ENCODE measurements at places on chromosomes 7 and 10.

DNA sequence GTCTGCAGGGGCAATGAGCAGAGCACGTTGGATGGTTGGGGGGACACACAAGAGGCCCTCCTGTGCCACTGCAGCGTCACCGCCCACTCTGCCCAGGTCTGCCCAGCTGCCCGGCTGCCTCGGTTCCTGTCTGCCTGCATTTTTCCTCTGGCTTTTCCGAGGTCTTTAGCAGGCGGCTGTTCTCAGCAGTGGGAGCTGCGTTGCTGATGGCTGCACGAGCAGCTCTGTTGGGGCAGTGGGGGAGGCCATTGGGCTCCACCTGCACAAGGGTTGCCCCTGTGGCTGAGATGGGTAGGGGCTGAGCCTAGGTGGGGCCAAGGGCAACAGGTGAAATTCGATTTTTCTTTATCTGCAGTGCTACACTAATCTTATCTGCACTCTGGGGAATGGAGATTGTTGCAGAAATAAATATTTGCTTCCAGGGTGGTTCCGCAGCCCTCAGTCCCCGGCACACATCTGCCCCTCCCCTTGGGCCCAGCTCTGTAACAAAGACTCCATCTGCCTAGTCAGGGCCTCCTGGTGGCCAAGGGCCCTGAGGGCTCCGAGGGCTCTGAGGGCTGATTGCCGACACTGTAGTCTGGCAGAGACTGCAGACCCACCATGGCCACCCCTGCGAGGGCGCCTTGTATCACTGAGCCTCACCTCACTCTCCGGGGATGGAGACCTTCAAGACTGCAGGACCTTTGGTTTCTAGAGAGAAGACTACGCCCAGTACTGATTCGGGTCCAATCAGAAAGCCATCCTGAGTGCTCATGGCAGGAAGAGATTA, 141.7 kb upstream of the SHH start:
- no peak for DNase-seq

- DNase-seq, result no peak
Observed at GRCh38 chr7:33286501-33286900, 157.1 kb downstream of the BBS9 start.

DNA sequence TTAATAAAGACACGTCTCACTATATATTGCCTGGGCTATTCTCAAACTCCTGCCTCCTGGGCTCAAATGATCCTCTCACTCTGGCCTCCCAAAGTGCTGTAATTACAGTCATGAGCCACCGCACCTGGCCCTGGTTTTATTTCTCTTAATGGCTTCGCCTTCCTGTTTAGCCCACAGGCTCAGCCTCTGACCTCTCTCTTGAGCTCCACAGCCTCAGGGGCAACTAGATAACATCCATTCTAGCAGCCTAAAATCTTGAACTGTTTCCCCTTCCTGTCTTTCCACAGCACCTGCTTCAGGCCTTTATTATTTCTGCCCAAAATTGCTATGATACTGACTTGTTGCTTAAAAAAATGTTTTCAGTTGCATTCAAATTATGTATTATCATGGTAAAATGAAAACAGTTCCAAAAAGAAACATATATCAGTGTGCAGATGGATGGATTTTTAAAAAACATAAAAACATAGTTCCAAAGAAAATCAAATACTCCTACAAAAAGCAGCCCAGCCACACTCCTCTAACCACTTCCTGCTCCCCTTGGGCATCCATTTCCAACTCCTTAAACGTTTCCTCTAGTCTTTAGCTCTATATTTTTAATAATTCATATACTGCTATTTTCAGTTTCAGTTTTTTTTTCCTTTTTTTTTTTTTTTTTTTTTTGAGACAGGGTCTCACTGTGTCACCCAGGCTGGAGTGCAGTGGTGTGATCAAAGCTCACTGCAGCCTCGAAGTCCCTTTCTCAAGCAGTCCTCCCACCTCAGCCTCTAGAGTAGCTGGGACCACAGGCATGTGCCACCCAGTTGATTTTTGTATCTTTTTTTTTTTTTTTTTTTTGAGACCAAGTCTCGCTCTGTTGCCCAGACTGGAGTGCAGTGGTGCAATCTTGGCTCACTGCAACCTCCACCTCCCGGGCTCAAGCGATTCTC, 5.1 kb upstream of the BAZ1B start:
- DNase-seq, result no peak

GRCh38 chr10:103265717-103266329, 11.1 kb upstream of the INA start:
- no peak for DNase-seq

DNA sequence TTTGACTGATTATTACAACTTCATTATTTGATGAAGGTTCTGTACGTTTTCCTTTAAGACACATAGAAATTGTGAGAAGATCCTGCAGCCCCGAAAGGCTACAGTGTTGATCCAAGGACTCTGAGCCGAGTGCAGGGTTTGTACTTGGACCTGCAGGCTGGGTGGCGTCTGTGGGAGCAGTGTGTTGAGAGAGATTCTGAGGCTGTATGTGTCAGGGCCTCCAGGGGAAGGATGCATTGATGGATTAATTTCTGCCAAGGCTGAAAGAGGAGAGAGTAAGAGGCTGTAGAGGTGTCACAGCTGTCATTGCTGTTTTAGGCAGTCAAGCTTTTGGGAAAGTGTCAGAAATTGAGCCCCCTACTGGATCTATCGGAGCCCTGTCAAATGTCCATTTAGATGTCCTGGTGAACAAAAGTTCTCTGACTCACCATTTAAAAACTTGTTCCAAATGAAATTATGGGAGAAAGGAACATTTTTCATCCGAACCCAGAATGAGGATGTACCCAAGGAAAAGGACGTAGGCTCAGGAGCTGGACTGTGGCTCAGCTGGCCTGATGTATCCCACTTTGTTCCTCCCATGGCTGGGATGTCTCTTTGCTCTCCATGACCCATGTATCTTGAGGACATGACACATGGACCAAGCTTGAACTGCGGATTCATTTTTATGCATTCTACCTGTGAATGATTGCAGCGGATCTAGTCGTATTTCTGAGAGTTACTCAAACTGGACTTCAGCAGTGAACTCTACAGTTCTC, 102.2 kb downstream of the TCF7L2 start:
- no peak for DNase-seq

- DNase-seq, result no peak
Observed at GRCh38 chr10:120426306-120426705, 30.7 kb upstream of the PLPP4 start.

DNA sequence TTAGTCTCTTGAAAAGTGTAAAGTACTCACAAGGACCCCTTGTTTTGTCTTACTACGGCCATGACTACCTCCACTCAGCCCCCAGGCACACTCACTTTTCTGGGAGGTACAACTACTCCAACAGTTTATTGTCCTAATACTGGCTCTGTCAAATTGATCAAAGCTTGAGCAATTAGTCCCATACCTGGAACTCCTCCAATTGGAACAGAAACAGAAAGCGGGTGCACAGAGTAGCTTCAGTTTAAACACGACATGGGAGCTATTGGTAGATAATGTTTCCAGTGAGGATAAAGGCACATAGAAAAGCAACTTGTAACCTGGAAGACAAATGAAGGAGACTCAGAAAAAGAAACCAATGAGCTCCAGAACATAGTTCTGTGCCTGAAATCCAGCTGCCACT, 7.7 kb upstream of the GPR37 start:
- no peak for DNase-seq

GRCh38 chr10:48794074-48794473, 109.4 kb downstream of the WDFY4 start:
- DNase-seq, result no peak

DNA sequence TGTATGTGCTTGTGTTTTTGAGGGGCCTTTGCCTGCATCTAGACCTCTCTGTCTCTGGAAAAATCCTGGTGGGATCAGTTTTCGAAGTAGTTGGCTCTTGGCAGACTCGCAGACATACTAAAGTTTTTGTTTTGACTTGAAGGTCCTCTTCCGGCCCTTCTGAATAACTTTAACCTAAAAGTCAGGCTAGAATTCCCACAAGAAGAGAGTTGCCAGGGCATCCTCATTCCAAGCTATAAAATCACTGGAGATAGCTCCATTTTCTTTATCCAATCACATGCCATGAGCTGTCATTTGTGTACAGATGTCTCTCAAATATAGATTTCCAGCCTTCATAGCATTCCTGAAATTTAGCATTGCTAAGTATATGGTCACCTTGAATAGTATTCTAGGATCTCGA, 967.8 kb downstream of the LRMDA start:
- no peak for DNase-seq

- no peak for DNase-seq
Observed at GRCh38 chr10:59435707-59436106, 73.4 kb upstream of the FAM13C start.

DNA sequence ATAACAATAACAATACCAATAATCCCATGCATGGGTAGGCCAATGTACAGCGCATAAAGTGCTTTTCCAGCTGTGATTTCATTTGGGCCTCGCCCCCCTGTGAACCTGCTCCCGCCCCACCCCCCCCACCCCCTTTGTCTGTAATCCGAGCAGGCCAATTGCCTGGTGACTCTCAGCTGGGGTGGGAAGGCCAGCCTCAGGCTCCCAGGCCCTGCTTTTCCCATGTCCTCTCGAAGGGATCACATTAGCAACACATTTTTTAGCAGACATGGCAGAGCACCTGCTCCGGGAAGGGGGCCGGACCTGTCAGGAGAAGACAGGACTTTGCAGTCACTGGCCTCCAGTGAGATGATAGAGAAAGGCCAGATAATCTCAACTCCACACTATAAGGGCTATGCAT, 439.3 kb downstream of the RPS24 start:
- DNase-seq, result no peak

- no peak for DNase-seq
Observed at GRCh38 chr10:110977662-110978061, 58.3 kb downstream of the SHOC2 start.

- DNase-seq, result no peak
Observed at GRCh38 chr7:148155000-148155399, 435.6 kb upstream of the C7orf33 start.

- DNase-seq, result no peak
Observed at GRCh38 chr7:43482679-43483252, 100.1 kb upstream of the STK17A start.

- no peak for DNase-seq
Observed at GRCh38 chr7:5387711-5388245, 35.9 kb downstream of the TNRC18 start.

DNA sequence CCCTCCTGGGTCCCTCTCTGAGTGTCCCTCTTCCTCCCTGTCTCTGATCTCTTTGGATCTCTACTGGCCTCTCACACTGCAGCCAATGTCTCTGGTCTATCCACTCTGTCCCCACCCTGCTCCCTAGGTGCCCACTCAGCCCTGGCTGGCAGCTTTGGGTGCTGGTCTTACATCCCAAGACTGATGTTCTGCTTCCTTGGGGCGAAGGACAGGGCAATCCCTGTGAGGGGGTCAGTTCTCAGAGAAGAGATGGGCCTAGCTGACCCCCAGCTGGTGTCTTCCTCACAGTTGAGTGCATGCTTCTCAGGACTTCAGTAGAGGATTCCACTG, 51.7 kb upstream of the CAMK2B start:
- no peak for DNase-seq

- no peak for DNase-seq
Observed at GRCh38 chr7:36506820-36507219, 117.2 kb downstream of the ANLN start.

Measured in glutamatergic neuron (in vitro differentiated cells).